ENCODE measurements at places on chromosomes 1 and 21.

DNA sequence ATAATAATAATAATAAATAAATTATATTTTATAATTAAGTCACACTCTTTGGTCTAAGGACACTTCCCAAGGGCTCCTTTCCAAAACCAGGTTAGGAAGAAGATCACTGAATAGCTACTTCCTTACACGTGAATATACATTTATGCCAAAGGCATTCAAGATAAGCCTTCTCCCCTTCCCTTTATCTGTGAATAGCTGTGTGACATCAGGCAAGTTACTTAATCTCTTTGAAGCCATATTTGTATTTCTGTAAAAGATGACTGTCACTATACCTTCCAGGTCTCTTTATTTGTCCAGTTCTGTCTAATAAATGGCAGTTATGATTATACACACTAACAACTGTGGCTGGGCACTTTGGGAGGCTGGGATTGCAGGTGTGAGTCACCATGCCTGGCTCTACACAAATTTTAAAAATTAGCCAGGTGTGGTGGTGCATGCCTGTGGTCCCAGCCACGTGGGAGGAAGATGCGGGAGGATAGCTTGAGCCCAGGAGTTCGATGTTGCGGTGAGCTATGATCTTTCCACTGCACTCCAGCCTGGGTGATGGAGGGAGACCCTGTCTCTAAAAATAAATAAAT, 5.5 kb upstream of the RNF11 start:
- DNase-seq: no peak

DNA sequence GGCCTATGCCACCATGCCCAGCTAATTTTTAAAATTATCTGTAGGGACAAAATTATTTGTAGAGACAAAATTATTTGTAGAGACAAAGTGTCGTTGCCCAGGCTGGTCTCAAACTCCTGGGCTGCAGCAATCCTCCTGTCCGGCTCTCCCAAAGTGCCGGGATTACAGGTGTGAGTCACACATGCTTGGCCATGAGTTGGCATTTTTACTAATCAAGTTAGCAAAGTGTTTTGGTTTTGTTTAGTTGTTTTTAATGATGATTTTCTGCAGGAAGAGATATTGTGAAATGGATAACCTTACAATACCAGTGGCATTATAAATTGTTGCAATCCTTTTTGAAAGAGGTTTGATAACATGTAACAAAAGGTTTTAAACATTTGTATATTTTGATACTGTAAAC, 65.3 kb upstream of the MAGI3 start:
- no peak for DNase-seq

- no peak for DNase-seq
These were observed 76.8 kb upstream of the COX20 start for GRCh38 chr1:244758708-244759107.

DNA sequence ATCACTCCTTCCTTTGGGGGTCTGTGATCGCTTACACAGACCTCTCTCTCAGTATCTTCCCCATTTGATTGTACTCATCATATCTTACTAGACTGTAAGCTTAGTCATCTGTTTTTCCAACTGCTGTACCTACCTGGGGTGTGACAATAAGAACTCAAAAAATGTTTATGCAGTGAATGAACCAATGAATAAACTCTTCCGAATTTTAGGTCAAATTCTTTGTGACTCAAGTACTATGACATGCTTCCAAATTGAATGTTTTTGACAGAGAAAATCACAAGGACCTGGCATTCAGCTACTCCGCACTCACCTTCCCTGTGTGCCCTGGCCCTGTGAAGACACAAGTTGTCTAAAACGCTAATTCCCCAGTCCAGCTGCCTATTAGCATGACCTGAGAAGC, 42.1 kb downstream of the TMCO4 start:
- DNase-seq: no peak

- no peak for DNase-seq
These were observed 13.3 kb upstream of the SYNC start for GRCh38 chr1:32715901-32716311.

GRCh38 chr1:101929343-101929742, 67.4 kb downstream of the OLFM3 start:
- no peak for DNase-seq

GRCh38 chr1:206839857-206840256, 25.6 kb upstream of the IL20 start:
- no peak for DNase-seq

DNA sequence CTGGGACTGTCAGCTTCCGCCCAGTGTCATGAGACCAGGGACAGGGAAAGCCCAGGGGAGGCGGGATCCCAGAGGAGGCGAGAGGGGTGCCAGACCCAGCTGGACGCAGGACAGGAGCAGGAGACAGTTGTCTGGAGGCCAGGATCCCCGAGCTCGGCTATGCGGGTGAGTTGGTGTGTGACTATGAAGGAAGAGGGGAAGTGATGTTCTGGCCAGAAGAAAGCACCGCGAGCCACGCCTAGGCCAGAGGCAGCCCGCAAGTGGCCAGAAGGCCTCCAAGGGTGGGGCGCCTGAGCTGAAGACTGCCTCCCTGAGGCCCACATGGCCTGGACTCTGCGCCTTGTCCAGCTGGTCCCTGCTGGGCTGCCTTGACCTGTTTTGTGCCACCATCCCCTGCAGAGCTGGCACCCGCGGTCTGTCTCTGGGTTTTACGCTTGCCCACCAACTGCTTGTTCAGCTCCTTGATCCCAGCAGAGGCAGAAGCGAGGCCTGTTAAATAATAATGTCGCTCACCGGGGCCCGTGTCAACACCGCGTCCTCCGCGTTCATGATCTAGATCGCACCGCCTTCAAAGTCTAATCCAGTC, 85.2 kb upstream of the ACTL8 start:
- DNase-seq: no peak
